ENCODE measurements at places on chromosomes 12 and 14.

- DNase-seq = peak; percentile 43
These were observed 822 bp upstream of the POU6F1 start for GRCh38 chr12:51218607-51219161.

DNA sequence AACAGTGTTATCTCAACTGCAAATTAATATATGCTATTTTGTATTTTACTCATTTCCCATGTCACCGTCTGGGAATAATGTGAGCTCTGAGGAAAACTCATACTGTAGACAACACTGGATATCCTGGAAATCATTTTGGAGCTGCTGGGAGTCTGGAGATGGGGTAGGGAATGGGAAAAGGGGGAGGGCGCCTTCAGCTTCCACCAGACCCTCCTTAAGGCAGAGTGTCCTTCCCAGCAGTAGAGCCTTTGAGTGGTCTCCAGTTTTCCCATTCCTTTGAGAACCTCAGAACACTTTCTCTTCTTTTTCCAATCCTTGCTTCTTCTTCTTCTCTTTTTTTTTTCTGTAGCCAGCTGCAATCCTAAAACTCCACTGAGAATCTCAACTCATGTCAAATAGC lies 5.4 kb upstream of the LRIG3 start:
- no peak for DNase-seq

DNA sequence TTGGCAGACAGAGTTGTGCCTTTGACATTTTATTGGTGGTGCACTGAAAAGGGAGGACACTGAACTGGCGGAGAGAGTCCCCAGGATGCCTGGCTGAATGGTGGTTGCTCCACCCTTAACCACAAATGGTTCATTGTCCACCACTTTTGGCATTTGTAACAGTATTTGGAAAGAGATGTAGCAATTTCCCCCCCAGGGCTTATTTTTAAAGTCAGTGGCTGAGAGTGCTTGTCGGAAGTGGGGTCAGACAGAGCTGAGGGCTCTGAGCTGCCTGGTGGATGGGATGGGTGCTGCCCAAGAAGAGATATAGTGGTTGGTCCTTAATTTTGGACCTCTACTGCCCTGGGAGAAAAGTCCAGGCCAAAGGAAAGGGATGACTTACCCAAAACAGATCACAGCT lies 31.5 kb upstream of the FGF6 start:
- no peak for DNase-seq

- DNase-seq = no peak
These were observed 61.2 kb downstream of the NOC4L start for GRCh38 chr12:132205271-132206045.

- peak; percentile 50 for DNase-seq
These were observed 506 bp downstream of the CRY1 start for GRCh38 chr12:107092669-107093416.

DNA sequence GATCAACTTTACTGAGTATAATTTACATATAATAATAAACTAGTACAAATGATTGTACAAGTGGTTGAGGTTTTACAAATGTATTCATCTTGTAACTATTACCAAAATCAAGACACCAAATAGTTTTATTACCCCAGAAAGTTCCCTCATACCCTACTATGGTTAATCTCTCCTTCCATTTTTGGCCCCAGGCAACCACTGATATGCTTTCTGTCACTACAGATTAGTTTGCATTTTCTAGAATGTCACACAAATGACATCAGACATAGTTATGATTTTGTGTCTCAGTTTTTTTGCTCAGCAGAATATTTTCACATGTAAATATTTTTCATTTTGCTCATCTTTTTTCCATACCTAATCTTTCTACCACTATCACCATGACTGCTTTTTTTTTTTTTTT lies 49.1 kb downstream of the TMX1 start:
- DNase-seq = no peak

DNA sequence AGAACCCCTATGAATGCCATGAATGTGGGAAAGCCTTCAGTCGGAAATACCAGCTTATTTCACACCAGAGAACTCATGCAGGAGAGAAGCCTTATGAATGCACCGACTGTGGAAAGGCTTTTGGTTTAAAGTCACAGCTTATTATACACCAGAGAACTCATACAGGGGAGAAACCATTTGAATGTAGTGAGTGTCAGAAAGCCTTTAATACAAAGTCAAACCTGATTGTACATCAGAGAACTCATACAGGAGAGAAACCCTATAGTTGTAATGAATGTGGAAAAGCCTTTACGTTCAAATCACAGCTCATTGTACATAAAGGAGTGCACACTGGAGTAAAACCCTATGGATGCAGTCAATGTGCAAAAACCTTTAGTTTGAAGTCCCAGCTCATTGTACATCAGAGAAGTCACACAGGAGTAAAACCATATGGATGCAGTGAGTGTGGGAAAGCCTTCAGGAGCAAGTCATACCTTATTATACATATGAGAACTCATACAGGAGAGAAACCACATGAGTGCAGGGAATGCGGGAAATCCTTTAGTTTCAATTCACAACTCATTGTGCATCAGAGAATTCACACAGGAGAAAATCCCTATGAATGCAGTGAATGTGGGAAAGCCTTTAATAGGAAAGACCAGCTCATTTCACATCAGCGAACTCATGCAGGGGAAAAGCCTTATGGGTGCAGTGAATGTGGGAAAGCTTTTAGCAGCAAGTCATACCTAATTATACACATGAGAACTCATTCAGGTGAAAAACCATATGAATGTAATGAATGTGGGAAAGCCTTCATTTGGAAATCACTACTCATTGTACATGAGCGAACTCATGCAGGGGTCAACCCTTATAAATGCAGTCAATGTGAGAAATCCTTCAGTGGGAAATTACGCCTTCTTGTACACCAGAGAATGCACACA lies 22.3 kb downstream of the ZNF268 start:
- no peak for DNase-seq

- peak; percentile 89 for DNase-seq
These were observed 2.2 kb downstream of the MMP17 start for GRCh38 chr12:131830335-131830913.

GRCh38 chr14:64843548-64843947 lies 36.2 kb downstream of the SPTB start:
- no peak for DNase-seq

DNA sequence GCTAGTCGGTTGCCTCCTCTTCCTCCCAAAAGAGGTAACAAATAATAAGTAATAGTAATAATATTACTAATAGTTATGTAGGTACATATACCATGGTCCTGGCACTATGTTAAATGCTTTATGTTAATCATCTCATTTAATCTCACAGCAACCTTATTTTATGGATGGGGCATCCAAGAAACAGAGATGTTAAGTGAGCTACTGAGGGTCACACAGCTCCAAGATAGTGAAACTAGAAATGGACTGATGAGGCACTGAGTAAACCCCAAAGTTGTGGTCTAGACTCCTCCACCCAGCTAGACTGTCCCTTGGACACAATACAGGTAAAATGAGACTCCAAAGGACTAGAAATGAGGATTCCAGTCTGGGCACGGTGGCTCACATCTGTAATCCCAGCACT lies 15.1 kb downstream of the ZFHX2 start:
- DNase-seq = no peak

DNA sequence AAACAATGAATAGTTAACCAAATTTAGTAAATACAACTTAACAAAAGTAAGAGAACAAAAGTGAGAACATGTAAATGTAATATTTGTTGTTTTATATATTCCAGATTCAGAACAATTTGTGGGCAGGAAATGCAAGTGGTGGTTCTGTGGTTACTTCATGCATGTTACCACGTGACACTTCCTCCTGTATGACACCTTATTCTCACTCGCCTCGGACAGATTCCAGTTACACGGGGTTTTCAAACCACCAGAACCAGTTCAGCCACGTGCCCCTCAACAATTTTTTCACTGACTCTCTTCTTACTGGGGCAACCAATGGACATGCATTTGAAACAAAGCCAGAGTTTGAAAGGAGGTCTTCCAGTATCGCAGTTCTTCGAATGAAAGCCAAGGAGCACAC lies 21.0 kb downstream of the ALX1 start:
- no peak for DNase-seq

GRCh38 chr12:131441060-131441396 lies 269.9 kb upstream of the SFSWAP start:
- DNase-seq = no peak

DNA sequence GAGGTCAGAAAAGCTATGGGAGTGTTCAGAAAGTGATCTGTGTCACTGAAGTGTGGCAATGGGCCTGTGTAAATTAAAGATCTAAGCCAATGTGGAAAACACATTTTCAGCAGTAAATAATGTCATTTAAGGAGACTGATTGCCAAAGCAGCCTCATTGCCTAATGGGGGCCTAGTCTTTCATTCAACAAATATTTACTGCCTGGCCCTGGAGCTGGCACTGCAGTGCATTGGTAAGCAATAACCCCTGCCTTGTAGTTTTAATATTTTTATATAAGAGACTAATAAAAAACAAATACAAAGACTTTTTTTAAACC lies 326.6 kb downstream of the BTG1 start:
- no peak for DNase-seq

Data from NCI-H146 (cell line).